ENCODE measurements at places on chromosomes 1 and 21.

DNA sequence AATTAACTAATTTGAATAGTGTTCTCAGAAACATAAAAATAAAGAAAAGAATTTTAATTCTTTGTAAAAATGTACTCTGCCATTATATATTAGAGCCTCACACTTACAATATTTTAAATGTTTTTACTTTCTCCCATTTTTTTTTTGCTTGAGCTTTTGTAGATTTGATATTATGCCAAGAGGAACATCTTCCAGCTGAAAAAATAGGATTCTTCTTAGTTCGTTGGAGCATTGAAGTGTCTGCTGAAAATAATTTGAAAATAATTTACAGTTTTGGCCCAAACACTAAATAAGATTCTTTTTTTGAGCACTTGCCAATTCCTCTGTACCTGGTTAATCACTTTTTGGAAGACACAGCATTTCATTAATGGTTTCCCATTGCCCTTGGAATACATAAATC, 175.0 kb upstream of the COL11A1 start:
- DNase-seq, result no peak

GRCh38 chr1:245054507-245055270, 100.1 kb upstream of the KIF26B start:
- no peak for DNase-seq

GRCh38 chr1:109919303-109919702, 8.7 kb downstream of the CSF1 start:
- DNase-seq, result no peak

DNA sequence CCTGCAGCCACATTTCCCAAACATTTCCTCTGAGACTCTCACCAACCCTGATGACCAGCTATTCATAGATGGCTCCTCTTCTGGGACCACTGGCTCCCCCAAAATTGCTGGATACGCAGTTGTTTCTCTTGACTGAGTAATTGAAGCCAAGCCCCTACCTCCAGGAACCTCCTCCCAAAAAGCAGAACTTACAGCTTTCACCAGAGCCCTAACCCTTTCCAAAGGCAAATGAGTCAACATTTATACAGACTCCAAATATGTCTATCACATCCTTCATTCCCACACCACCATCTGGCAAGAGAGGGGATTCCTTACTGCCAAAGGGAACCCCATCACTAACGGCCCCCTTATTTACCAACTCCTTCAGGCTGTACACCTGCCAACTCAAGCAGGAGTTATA, 20.3 kb upstream of the CA6 start:
- DNase-seq, result no peak

GRCh38 chr1:209929751-209930150, 8.3 kb upstream of the SYT14 start:
- no peak for DNase-seq
